ENCODE measurements at places on chromosomes 3 and 15. TPM values are rescaled to one million over a fixed set of nuclear protein-coding genes. Genes with fewer than 3 reads are reported as not detected.

DNA sequence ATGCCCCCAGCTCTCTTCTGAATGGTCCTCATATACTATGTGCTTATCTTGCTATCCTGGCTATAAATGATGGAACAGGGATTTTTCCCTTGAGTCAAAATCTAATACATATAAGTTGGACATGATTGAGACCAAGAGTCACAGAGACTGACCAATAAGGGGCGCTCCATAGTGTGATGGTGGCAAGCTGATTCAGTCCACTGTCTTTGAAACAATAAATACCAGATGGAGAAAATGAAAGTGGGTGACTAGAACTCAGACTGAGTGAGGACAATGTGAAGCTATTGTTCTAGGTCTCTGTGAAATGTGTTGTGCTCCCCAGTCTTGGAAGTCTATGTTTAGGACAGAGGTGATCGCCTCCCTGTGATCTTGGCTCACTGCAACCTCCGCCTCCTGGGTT lies 10.6 kb upstream of the FSTL1 start:
- DNase-seq = no peak

Gene LYSMD2
- total RNA-seq = 14.9 TPM

Gene ATP8B4
- total RNA-seq = 19.9 TPM

- no peak for DNase-seq
Measured at GRCh38 chr3:4750306-4750968, 228.8 kb upstream of the BHLHE40 start.

- no peak for DNase-seq
Measured at GRCh38 chr3:190118438-190118837, 2.3 kb downstream of the P3H2 start.

- DNase-seq = peak; percentile 26
Measured at GRCh38 chr15:72197460-72198355, at the start of gene GRAMD2A. Gene GRAMD2A (minus strand): TSS chr15:72197787.

Gene CELSR3
- total RNA-seq = 7.2 TPM

Gene GOLGA8M
- total RNA-seq = 2.2 TPM

GRCh38 chr3:172654470-172654869 lies 56.4 kb downstream of the NCEH1 start:
- no peak for DNase-seq

GRCh38 chr15:74604983-74605794 lies 10.4 kb upstream of the CLK3 start:
- DNase-seq = no peak

DNA sequence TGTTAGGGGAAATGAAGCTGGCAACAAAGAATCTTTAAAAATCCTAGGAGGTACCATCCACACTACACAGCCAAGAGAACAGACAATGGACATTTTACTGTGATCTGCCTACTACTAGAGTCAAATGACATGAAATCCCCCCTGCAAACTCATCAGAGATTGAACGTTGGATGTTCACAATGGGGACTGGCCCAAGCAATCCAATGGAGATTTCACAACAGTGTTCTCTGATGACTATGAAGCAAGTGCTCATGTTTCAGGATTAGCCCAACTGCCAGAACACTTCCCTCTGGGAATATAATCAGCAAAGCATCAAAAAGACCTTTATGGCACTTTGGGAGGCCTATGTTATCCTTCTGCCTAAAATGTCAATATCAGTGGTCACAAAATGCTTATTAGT lies 97.8 kb downstream of the IGSF11 start:
- DNase-seq = no peak

- DNase-seq = no peak
Measured at GRCh38 chr3:185960522-185961288, 22.9 kb upstream of the TRA2B start.

- no peak for DNase-seq
Measured at GRCh38 chr3:50604628-50605588, 6.7 kb downstream of the CISH start.

Gene GHSR
- total RNA-seq = not detected

GRCh38 chr3:55487381-55488241 lies 505 bp upstream of the WNT5A start:
- DNase-seq = no peak

Gene LIPC
- total RNA-seq = 0.68 TPM

- no peak for DNase-seq
Measured at GRCh38 chr3:143362115-143362991, 242.8 kb downstream of the CHST2 start.

- DNase-seq = no peak
Measured at GRCh38 chr15:35289024-35289617, 204.0 kb upstream of the NANOGP8 start.

Gene LRRC31
- not detected for total RNA-seq

DNA sequence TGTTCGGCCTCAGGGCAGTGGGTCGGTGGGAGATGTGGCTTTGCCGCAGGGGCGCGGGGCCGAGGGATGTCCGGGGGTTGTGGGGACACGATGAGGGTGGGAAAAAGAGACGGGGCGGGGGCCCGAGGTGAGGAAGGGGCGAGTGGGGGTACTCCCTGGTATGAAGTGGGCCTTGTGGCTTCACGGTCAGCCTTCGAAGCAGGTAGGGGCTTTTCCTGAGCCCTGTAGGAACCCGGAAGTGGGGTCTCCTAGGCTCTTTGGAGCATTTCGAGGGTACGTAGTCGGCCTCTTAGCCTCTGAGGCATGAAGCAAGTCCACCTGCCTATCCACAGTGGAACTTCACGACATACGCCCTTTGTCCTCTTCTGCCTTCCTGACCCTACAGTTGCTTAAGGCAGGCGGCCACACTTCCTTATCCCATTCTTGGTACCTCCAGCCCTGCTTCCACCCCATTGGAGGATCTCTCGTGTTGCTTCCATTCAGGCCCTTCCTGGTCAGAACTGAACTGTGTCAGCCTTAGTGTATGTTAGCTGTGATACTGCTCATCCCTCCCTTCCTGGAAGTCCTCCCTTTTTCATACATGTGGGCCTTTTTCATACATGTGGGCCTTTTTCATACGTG lies 389 bp downstream of the ARPC4 start:
- DNase-seq = peak; percentile 44

Gene ALDH1A2
- not detected for total RNA-seq

DNA sequence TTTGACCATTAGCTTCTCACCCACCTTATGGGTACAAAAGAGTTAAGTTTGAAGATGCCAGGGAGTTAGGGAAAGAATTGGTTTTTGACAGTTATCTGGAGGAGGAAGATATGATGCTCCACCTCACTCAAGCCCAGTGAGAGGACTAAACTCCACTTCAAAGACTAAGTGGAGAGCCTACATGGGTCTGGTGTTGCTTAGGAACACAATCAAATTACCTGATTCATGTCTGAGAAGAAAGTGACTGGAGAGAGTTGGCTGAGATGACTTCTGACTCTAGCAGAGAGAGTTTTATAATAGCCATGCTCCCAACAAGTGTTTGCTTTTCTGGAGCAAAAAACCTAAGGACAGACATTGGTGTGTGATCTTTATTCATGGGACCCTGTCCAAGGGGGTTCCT lies 43.3 kb downstream of the SUCNR1 start:
- DNase-seq = no peak

DNA sequence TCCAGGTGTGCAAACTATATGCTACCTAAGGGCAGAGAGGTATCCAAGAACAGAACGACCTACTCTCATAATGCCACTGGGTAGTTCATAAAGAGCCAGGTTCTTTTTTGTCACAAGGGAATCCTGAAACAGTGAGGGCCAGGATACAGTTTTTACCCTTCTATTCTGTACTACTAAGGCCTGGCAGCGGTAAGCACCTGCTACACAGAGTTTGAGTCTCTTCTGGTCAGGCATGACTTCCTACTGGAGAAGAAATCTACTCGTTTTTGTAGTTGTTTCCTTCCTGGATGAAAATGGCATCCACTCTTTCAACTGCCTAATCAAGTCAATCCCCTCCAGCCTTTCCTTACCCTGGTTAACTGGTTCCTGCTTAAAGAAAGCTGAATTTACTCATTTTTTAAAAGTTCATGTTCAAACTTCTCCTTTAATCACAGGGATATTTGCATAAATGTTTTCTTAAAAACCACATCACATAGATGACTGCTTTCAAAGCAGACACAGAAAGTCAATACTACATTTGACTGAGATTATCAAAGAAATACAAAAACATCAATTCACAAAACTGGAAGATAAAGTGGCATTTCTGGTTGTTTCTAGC lies 40.0 kb downstream of the MAP4 start:
- no peak for DNase-seq

Gene DAZL
- not detected for total RNA-seq

Gene TMEM87A
- total RNA-seq = 40.3 TPM

Gene PCCB
- total RNA-seq = 24.7 TPM

DNA sequence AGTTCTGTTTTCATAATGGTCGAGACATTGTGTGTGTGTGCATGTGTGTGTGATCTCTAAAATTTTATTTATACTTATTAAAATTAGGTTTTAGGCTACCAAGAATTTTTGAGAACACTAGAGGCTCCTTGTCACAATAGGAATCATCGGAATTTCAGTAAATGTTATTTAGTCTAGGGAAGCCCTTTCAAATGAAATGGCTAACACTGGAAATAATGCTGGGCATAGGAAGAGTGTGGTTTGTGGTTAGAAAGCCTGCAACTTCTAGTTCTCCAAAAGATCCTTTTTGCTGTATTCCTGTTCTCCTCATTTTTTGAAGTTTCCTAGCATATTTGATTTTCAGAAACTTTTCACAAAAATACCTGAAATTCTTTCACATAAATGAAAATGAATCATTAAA lies 92.5 kb upstream of the MBNL1 start:
- DNase-seq = no peak

DNA sequence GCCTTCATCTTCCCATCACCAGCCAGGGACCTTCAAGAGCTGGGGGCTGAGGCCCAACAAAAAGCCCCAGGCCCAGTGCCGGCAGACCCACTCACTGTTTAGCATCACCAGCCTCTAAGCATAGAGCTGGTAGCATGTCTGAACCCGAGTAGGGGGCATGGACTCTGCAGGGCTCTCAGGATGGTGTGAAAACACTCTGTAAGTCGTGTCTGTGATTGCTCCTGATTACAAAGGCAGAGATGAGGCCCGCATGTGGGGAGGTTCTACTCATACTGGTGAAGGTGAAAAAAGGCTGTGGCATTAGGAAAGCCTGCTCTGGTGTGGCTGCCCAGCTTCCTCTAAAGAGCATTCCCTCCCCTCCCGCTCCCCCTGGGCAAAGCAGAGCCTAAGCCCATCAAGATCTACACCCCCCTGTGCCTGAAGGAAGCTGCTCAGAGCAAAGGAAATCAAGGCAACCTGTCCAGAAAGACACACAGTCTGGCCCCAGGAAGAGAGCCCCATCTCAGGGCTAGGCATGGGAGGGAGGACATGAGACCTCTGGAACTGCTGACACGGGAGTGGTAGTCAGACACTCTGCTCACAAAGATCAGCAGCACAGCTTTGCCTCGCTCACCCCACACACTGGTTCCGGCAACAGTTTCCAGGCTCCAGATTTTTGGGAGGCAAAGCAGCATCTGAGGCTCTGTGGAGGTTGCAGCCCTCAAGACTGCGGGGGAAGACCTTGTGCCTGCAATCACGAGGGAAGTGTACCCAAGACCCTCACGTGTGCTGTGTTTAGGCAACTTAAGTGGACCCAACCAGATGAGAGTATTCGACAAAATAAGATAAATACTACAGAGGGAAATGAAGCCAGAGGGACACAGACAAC lies 36.7 kb downstream of the CCDC12 start:
- DNase-seq = no peak

DNA sequence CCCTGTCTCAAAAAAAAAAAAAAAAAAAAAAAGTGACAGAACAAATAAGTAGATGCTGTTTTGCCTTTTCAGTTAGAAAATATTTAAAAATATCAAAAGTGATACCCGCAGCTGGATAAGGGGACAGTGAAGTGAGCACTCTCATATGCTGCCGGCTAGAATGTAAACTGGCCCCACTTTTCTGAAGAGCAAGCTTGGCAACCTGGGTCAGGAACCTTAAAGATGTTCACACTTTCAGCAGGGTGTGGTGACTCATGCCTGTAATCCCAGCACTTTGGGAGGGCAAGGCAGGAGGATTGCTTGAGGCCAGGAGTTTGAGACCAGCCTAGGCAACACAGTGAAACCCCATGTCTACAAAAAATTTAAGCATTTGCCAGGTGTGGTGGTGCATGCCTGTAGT lies 17.4 kb downstream of the FSD2 start:
- no peak for DNase-seq

- DNase-seq = no peak
Measured at GRCh38 chr3:13605555-13605954, 56.6 kb downstream of the FBLN2 start.

GRCh38 chr3:183180110-183180783 lies 17.7 kb upstream of the LAMP3 start:
- no peak for DNase-seq

GRCh38 chr3:50542177-50543034 lies 25.1 kb downstream of the C3orf18 start:
- DNase-seq = peak; percentile 67

Gene SLC15A2
- total RNA-seq = 2.5 TPM

DNA sequence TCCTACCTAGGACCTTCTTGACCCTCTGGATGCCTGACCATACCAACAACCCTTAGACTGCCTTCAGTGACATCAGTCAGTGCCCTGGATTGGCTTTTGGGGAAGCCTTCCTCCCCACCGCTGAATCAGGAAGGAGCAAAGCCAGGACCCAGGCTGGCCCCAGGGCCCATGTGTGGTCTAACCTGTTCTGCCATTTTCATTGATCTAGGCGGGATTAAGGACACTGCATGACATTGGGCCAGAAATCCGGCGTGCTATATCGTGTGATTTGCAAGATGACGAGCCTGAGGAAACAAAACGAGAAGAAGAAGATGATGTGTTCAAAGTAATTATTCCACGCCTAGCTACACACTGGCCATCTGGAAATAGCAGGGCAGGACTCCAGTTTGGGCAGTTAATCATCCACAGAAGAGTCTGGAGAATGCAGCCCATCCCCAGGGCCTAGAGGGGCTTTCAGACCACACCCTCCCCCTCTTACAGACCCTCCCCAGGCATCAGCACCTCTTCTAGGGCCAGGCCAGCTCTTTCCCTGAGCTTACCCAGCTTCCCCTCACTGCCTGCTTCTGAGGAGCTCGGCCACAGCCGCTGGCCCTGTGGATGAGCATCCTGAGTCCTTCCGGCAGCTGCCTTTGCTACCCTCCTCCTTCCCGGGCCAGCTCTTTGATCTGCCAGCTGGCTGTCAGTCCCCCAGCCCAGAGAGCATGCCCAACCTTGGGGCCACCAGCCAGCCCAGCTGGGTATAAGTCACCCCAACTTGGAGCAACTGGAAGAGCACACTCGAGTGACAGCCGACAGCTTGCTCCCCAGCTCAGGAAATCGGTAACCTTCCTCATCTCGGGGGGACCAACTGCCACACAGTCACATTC lies 45.9 kb downstream of the CHDH start:
- no peak for DNase-seq

DNA sequence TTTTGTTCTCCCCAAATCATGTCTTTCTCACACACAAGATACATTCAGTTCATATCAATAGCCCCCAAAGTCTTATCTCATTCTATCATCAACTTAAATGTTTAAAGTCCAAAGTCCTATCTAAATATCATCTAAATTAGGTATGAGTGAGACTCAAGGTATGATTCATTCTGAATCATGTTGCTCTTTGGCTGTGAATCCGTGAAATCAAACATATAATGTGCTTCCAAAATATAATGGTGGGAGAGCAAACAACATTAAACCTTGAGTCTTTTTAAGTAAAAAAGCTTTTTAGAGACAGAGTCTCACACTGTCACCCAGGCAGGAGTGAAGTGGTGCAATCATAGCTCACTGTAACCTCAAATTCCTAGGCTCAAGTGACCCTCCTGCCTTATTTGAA lies 139.1 kb downstream of the SAMMSON start:
- DNase-seq = no peak

GRCh38 chr3:106943071-106943470 lies 434.2 kb upstream of the CCDC54 start:
- no peak for DNase-seq
